ENCODE measurements at places on chromosomes 6 and 20.

DNA sequence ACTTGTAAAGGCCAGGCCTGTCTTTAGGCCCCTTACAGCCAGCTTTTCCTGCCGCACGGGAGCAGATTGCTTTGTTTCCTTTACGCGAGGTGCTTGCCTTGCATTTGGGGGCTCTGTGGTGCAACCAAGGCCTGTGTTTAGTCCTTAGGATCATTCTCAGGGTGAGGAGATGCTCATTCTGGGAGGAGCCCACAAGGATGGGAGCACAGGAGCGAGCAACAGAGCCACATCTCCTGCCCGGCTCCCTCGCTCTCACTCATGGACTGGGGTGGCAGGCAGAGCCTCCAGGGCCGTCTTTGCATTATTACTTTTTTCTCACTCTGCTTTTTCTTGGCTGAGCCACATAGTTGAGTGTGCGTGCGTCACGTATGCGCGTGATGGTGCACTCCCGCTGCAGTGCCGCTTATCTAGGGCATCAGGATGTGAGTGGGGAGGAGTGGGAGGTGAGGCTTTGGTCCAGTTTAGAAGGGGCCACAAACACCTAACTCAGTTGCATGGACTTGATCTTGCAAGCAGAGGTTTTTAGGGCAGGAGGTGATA, 19.1 kb downstream of the DYNLRB1 start:
- DNase-seq = no peak

- DNase-seq = no peak
These were observed 21.0 kb upstream of the TMEM30A start for GRCh38 chr6:75305573-75305972.

DNA sequence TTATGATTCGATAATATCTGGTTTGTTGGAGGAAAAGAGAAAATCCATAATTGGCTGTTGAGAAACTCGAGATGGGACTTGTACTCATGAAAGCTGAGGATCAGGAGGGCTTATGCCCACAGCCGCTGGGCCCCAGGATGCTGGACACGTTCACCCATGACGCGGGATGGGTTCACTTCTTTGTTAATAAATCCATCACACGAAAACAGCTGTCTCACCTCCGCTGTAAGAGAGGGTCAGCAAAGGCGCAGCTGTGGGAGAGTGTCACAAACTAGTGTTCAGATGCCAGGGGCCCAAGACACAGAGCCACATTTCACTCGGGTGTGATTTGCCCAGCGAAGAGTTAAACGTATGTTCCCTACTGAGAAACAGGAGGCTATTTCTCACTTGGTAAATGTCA, 315.1 kb downstream of the THBS2 start:
- DNase-seq = no peak

GRCh38 chr6:53862662-53863462, 68.1 kb downstream of the LRRC1 start:
- no peak for DNase-seq

GRCh38 chr6:53241938-53242337, 93.3 kb upstream of the GCM1 start:
- DNase-seq = no peak
